ENCODE measurements at places on chromosomes 11 and 22.

DNA sequence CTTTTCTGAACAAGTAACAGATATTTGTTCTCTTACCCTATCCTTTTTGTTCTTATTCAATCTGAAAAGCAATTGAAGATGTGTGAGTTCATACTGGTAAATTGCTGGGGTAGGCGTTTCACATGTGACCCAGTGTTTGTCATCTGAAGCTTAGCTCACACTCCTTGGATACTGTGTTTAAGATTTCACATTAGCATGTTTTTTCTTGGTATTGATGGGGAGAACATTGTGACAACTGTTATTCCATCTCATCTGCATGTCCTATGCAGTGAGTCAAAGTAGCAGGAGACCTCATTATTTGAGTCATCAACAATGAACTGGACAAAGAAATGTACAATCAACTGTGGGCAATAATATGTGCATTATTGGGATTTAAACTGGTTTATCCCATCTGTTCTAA lies 691.6 kb upstream of the ANO5 start:
- DNase-seq, result no peak

DNA sequence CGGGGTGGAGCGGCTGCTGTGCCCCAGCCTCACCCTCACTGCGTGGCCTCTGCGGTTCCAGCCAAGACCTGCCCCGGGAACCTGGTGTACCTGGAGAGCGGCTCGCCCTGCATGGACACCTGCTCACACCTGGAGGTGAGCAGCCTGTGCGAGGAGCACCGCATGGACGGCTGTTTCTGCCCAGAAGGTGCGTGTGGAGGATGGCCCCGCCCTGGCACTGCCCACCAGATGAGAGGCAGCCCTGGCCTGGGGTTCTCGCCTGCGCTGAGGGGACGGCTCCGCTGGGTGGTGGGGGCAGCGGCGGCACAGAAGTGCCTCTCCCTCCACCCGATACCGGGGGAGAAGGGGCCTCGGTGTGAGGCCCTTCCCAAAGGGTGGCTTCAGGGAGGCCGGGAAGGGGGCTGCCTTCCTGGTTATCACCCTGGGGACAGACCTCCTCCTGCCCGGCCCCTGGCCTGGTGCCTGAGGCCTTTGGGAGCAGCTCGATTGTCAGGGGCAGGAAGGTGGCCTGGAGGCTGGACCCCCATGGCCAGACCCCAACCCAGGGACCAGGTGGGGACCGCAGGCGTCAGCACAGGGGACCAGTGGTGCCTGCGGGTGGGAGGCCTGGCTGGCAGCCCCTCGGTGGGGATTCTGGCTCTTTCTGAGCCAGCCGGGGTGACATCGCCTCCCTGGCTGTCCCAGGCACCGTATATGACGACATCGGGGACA lies 7.1 kb downstream of the MUC2 start:
- no peak for DNase-seq

DNA sequence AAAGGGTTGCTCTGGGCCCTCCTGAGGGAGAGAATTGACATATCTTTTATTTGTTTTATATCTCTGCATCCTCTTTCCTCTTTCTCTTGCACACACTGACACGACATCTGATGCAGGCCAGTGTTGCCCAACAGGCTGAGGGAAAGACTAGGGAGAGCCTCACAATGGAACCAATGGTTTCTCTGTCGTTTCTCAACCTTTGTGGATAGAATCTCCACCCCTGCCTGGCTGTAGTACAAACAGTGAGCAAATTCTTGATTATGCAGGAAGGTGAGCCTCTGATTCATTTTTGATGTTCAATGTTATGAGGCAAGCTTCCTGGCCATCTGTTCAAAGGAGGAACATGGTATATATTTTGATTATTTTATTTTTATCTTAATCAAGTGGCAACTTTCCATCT lies 49.8 kb upstream of the PLET1 start:
- DNase-seq, result no peak

GRCh38 chr11:34512840-34513681 lies 533 bp downstream of the ELF5 start:
- no peak for DNase-seq

DNA sequence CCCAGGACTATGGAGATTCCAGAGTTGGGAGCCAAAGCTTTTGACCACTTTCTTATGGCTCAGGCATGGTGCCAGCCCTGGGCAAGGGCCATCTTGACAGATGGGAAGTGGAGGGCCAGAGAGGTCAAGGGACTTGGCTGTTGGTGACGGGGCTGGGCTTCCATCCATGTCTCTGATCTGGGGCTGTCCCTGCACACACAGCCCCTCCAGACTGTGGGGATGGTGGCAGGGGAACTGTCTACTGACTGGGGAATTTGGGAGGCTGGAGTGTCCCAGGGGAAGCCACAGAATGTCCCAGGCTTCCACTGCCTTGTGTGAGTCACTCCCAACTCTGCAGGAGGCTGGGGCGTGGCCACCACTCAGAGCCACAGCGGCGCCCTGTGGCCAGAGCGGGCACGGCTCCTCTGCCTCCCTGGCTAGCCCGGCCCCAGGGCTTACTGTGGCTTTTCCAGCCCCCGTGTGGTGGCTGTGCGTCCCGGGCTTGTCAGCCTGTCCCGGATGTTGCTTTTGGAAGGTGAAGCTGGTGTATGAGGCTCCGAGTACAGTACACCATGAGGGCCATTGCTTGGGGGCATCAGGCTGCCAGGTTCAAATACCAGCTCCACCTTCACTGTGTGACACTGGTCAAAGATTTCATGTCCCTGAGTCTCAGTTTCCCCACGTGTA lies 19.6 kb downstream of the C22orf23 start:
- DNase-seq, result peak; percentile 52

DNA sequence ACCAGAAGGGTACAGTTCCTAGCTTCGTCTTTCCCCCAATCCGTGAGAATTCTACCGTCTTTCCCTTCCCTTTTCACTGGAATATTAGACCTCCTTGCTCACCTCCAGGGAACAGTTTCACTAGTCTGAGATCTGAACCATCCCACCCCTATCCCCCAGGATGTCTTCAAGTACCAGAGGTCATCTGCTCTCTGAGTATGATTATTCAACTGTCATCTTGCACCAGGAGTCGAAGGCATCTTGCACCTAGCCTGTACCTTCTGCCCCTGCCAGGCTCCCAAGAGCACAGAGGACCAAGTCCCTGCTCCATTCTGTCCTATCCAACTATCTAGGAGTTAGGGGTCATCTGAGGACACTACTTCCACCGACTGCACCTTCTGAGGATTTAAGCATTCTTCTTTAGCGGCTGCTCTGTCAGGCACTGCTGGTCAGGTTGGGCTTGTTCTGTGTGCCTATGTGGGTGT lies 804 bp downstream of the ACER3 start:
- no peak for DNase-seq

DNA sequence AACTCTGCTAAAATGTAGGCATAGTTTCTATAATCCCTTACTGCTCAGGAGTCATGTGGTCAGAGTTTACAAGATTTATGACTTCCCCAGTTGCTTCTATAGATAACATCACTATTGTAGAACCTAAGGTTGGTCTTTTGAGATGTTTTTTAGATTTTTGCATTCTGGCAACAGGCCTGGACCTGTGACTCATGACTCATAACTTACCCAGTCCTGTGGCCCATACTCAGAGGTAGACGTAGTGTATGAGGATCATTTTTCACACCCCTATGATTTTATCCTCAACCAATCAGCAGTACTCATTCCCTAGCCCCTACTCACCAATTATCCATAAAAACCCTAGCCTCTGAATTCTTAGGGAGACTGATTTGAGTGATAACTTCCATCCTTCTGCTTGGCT lies 384.4 kb upstream of the DDI1 start:
- DNase-seq, result no peak

DNA sequence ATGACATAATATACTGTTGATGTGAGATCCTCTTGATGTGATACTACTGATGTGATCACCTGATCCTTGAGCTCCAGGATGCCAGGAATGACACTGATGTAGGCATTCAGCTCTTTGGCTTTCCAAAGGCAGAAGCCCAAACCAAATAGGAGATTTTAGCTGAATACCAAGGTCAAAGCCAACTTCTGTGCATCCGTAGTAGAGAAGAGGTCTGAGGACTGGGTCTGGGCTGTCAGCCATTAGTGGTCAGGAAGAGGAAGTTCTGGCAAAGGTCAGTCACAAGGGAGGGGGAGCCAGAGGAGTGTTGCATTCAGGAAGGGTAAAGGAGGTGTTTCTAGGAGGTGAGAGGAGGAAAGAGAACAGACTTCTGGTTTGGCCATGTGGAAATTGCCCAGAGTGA lies 53.4 kb upstream of the PARVG start:
- DNase-seq, result no peak

DNA sequence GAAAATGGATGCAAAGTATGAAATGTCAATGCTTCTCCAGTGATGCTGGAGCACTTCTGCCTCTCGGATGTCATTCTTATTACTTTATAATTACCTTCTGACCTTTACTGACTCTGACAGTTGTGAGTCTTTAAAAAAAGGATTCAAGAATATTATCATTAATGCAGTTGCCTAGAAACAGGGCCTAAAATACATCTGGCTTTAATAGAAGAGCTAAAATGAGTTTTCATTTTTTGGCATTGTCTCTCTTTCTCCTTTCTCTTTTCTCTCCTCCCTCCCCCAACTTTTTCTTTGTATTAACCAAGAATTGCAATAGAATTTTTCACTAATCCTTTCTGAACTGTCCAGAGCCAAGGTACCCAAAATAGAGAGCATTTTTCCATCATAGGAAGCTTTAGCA lies 45.9 kb downstream of the FDX1 start:
- DNase-seq, result no peak

DNA sequence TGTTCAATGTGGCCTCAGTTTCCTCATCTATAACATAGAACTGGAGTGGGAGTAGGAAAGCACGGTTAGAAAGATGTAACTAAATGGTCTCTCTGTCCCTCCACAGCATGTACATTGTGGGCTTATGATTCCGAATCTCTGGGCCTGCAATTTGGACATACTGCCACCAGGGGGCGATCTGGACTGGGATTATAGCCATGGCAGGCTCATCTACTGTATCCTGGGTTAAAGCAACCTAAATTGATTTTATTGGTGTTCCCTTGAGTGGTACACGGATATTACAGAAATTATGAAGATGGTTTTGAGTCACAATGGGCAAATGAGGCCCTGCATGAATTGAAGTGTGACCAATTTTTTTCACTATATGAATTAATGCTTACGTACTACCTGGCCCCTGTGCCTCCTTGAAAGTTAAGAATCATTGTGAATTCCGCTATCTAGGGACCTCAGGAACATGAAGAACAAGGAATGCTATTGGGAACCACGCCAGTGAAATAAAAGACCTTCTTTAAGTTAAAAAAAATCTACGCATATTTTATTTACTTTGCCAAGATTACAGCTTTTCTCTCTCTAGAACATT lies 32.9 kb downstream of the TST start:
- no peak for DNase-seq

- no peak for DNase-seq
Measured at GRCh38 chr11:103779054-103779453, 257.4 kb upstream of the DDI1 start.

GRCh38 chr22:41976070-41976901 lies 7.0 kb downstream of the SEPTIN3 start:
- DNase-seq, result no peak

DNA sequence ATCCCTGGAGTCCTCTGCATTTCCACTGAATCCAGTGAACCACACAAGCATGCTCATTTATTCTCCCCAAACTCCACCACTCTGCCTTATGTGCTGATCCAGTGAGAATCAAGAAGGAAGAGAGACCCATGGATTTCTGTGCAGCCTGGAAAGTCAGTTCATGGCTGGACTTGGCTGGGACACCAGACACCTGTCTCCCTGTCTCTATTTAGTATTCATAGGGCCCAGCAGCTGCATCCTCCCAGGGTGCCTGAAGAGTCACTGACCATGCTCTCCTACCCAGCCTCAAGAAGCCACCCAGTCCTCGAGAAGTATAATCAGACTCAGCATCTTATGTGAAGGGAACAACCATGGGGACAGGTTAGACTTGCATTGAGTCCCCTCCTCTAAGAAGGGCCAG lies 83.2 kb downstream of the ZNF280B start:
- DNase-seq, result no peak

- DNase-seq, result no peak
Measured at GRCh38 chr11:59185386-59185945, 13.5 kb downstream of the DTX4 start.

DNA sequence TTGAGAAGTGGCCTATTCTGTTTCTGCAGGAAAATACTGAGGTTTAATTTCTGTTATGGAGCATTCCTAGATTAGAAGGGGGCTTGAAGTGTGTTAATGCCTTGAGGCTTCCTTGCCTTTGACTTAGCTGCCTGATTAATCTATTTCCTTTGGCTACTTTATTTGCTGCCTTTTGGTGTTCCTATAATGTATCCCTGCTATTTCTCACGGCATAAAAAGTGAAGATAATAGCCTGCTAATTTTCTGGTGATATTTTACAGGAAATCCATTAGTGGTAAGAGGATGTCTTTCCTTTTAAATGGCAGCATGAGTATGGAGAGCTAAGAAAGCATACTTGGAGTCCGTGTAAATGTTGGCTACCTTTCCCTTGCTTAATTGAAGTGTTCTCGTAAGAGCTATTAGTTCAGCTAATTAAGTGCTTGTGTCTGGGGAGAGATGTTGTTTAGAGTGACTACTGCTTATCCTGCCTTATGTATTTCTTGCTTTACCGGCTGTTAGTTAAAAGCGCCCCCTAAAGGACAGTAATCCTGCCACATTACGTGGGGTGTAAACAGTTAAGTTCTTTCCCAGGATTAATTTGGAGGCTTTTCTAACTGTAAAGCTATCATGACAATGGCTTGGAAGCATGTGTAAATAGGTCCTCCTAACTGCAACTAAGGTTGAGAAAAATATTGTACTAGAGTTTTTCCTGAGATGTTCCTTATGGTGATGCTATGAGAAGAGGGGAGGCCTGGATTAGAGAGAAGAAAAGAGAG lies 45.6 kb downstream of the ZNF280B start:
- DNase-seq, result no peak

DNA sequence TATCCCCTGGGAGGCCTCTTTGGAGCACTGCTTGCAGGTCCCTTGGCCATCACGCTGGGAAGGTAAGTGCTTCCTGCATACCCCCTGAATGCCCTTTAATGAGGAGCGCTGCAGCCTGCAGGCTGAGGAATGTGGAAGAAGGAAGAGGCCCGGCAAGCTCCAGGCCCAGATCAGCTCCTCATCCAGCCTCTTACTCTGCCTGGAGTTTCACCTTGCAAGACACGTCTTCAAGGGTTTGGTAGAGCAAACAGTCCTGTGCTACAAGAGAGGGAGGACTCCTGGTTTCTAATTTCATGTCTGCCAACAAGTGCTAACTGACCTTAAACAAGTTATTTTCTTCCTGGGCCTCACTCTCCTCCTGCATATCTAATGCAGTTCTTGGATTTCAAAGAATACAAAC lies 10.9 kb downstream of the SLC2A11 start:
- no peak for DNase-seq

GRCh38 chr11:70378506-70379134 lies 19.7 kb upstream of the CTTN start:
- no peak for DNase-seq

DNA sequence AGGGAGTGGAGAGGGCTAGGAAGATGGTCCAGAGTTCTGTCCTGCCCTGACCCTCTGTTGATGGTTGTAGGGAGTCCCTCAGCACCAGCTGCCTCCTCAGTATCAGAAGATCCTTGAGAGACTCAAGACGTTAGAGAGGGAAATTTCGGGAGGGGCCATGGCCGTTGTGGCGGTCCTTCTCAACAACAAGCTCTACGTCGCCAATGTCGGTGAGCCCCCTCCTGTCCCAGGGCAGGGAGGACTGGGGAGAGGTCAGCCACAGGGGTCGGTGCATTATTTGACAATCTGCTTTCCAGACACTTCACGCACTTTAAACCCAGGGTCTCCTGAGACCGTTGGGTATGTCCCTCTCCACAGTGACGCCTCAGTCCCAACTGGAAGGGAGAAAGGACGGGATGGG lies 18.1 kb downstream of the TAB1 start:
- no peak for DNase-seq

All from AG09309 (cell line).